ENCODE measurements at places on chromosomes 5 and 9. TPM values are rescaled to one million over a fixed set of nuclear protein-coding genes. Genes with fewer than 3 reads are reported as not detected.

DNA sequence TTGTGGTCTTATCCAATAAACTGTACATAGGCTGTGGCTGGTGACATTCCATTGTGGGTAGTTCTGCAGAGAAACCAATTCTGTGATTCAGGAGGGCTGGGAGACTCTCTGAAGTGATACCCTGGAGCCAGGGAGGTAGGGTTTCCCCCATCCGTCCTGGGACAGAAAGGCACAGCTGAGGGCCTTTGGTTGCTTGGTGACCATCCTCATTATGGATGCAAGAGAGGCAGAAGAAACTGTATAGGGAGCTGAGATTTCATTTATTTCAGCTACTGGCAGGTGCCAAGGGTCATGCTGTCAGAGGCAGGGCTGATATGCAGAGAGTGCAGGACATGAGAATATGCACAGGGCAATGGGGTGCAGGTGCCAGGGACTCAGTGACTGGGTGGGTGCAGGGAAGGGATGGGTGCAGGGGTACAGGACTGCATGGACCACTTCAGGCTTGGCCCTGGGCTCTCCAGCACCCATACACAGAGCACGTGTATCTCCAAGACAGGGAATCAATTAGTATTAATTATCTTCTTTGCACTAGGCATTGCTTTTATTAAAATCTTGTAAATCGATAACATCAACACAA lies 236.5 kb downstream of the ICE1 start:
- DNase-seq: no peak

DNA sequence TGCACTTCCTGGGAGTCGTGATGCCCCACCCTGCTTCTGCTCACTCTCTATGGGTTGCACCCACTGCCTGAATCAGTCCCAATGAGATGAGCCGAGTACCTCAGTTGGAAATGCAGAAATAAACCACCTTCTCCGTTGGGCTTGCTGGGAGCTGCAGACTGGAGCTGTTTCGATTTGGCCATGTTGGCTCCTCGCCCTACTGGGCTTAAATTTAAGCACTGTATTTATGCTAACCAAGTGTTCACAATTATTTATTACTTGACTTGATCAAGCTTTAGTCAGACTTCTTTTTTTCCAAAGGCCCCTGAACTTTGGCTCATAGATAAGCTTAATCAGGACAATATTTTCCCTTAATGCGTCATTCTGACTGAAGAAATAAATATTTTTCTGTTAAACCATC lies 1072.4 kb upstream of the CDH9 start:
- no peak for DNase-seq

- DNase-seq: no peak
These were observed 334.9 kb downstream of the BNC2 start for GRCh38 chr9:16535555-16535954.

GRCh38 chr9:94298949-94299599 lies 29.4 kb downstream of the NUTM2F start:
- DNase-seq: no peak

DNA sequence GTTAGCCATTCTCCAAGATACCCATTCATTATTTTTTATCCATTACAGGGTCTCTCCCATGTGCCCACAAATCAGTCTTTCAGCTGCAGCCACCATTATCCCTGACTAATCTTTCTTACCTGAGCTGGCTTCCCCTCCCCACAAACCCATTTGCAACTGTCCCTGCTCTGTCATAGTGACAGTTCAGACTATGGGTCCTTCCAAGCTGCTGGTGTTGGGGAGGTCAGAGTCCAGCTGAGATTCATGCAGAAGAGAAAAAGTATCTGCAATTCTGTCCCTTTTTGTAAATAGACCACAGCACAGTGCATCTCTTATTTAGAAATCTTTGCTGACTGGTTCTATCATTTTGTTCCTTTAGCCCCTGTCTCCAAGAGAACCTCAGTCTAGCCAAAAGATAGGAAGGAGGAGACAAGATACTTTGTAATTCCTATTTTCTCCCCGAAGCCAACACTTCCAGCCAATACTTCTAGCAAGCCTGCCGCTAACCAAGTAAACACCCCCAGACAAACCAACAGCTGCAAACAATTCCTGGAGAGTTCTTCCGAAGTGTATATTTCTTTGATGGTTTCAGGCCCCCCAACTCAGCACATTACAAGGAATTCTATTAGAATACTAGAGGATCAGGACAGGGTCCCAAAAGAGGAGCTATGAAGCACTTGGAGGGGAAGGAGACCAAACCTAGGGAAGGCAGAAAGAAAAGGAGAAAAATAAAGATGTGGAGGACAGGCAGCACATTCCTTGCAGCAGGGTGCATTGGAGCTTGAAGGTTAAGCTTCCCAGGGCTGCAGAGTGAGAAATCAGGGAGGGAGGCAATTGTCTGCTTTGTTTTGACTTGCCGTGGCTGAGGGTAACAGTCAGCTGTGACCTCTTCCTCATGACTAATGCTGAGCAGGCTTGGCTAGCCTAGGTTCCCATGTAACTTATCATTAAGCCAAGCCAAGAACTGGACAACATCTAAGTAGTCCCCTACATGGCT lies 148.5 kb downstream of the SGCD start:
- DNase-seq: no peak

DNA sequence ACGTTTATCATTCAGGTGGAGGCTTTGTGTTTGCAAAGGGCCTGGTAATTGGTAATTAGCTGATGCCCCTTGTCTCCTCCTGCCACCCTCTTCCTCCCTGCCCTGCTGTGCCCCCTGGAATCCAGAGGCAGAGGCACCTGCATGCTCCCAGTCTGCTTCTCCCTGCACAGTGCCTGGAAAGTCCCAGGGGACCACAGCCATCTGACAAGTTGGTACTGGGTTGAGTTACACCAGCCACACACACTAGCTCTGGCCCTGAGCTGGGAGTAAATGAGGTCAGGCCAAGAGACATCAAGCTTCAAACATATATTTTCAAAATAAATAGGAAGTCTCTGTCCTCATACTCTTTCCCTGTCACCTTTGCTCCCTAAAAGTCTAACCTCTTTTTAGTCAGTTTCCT lies 56.3 kb downstream of the INSYN2B start:
- DNase-seq: no peak

- no peak for DNase-seq
These were observed 493.3 kb downstream of the PRELID2 start for GRCh38 chr5:145341842-145342241.

DNA sequence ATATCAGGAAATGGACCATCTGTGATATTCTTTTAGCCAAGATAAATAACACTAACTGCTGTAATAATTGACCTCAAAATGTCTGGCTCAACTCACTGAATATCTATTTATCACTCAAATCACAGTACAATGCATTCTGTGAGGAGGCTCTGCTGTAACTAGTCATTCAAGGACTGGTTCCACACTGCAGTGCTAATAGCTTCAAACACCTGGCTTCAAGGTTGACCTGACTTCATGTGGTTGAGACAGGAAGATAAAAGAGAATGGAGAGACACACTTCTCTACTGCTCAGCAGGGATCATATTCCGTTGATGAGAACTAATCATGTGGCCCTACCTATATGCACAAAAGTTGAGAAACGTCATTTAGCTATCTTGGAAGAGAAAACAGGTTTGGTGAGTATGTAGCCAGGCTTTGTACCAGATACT lies 3.4 kb upstream of the RHOBTB3 start:
- DNase-seq: no peak

DNA sequence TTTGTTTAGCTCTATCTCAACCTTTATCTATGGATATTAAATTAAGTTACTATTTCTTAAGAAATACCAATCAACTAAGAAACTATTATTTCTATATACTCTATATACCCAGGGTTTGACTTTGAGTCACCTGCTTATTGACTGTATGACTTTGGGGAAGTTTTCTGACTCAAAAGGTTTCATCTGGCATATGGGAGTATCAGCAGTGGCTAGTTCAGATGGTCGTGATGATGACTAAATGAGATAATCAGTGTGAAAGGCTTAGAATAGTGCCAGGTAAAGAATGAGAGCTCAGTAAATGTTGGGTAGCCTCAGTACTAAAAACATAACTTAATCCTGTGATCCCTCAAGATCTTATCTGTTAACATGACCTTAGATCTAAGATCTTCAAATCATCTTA lies 179.7 kb upstream of the ISL1 start:
- no peak for DNase-seq

GRCh38 chr5:73565969-73566547 lies 515 bp downstream of the UTP15 start:
- no peak for DNase-seq

GRCh38 chr9:91920630-91921350 lies 29.2 kb downstream of the ROR2 start:
- DNase-seq: no peak

DNA sequence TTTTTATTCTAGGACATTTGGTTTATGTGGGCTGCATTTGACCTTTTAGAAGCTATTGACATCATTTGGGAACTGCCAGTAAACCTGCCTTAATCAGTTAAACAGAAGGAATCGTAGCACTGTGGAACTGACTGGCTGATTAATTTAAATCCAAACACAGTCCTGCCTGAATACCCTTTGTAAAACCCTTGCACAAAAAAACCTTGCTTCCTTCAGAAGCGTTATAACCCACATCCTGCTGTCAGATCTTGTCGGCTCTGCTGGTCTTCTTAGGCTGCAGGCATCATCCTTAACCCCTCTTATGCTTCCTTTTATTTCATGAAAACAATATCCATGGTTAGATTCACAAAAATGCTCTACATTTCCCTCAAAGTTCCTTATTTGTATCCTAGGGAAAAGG lies 46.3 kb downstream of the PAM start:
- DNase-seq: no peak

The ARL15 gene
- total RNA-seq: 24.8 TPM

The PCDHB5 gene
- total RNA-seq: 0.42 TPM

The ELOVL7 gene
- total RNA-seq: 1.1 TPM

The NUTM2G gene
- total RNA-seq: not detected

The GPX8 gene
- total RNA-seq: 1.0 TPM

The SPINK7 gene
- not detected for total RNA-seq

All from liver (tissue), 10 donors.